ENCODE measurements at places on chromosomes 7 and 10.

DNA sequence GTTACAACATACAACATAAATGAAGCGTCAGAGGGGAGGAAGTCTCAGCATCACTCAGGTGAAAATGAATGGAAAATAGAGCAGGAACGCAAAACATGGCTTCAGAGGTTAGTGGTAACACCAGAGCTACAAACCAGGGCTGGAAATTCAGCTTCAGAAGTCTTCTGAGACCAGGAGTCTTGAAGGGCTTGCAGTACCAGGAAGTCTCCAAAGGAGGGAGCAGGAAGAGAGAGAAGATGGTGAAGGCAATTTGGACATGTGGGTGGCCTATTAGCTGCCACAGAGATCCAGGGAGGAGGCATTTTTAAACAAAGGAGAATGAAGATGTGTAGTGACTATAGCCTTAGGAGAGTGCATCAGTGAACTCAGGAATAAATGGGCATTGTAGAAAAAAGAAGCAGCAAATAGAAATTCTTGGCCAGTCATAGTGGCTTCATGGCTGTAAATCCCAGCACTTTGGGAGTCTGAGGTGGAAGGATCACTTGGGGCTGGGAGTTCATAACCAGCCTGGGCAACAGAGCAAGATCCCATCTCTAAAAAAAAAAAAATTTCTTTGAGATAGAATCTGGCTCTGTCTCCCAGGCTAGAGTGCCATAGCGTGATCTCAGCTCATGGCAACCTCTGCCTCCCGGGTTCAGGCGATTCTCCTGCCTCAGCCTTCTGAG, 9.3 kb upstream of the TET1 start:
- DNase-seq, result peak; percentile 46

DNA sequence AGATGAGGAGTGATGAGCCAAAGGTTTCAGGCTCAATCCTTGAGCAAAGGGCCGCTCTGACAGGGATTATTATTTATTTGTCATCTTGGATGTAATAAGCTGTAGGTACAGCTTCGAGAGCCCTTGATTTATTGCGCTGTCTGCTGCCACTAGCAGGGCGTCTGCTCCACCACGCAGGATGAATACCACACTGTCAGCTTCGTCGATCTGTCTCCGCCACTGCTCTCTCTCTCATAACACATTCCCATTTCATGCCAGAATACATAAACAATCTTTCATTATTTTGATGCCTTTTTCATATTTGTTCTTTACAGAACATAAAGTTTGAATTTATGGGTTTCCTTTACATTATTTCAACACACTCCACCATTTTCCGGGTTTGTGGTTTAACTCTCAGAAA, 276.6 kb downstream of the LRMDA start:
- no peak for DNase-seq

- DNase-seq, result no peak
These were observed 158.0 kb downstream of the CDH23 start for GRCh38 chr10:71554671-71555070.

- DNase-seq, result no peak
These were observed 20.2 kb upstream of the SEC61A2 start for GRCh38 chr10:12109286-12109685.

DNA sequence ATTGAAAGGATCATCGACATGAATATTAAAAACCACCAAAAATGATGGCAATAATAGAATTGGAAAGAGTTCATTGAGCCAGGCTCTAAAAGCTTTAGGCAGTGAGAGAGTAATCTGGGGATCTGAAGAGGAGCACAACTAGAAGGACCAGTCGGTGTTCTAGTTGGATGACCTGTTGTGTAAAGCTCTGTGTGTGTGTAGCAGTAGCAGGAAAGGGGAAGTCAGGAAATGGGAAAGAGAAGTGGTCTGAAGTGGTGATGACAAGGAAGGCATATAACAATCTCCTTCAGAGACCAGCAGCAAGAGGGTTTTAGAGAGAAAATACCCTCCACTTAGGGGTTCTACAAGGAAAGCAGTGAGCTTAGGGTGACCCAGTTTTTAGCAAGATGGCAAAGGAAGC, 539.2 kb downstream of the HTR7 start:
- DNase-seq, result no peak

- no peak for DNase-seq
These were observed 50.3 kb downstream of the SRRM3 start for GRCh38 chr7:76252021-76252420.

GRCh38 chr7:25669961-25670841, 441.9 kb upstream of the NPVF start:
- DNase-seq, result no peak

- peak; percentile 77 for DNase-seq
These were observed 85.1 kb upstream of the LANCL2 start for GRCh38 chr7:55280031-55280454.

DNA sequence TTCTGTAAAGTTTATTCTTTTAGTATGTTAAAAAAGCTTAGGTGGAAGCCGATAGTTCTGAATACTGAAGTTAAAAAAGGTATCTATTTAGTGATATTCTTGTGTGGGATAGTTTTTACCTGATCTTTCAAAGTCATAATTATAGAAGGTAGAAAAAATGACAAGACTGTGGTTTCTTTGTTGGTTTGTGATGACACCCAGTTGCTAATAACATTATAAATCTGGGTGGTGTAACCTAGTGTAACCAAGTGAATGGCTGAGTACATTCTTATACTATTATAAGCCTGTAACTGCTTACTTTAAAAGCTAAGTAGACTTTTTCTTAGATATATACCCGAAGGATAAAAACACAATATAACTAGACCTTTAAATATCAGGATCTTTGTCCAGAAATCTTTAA, 2.3 kb downstream of the CDK13 start:
- DNase-seq, result no peak

GRCh38 chr7:48025624-48026023, 3.3 kb downstream of the SUN3 start:
- no peak for DNase-seq
